Regular cardiac myocyte (primary cell): ENCODE measurements at places on chromosomes 5 and 9. TPM values are rescaled to one million over a fixed set of nuclear protein-coding genes. Genes with fewer than 3 reads are reported as not detected.

The HEMGN gene
- not detected in 2 replicates for total RNA-seq

The HCN1 gene
- total RNA-seq = under 0.01 TPM in 1 of 2 replicates, not detected in the other

The CYSRT1 gene
- under 0.01 and 0.19 TPM in 2 replicates for total RNA-seq

The FBN2 gene
- total RNA-seq = 1.7 and 9.6 TPM in 2 replicates

The ADCY2 gene
- total RNA-seq = not detected in 2 replicates

The NTRK2 gene
- total RNA-seq = 2.3 and 2.8 TPM in 2 replicates

The FOXD4L4 gene
- total RNA-seq = under 0.01 TPM in 2 replicates

The PRRX2 gene
- 3.9 and 4.6 TPM in 2 replicates for total RNA-seq

The GHR gene
- 1.9 and 2.8 TPM in 2 replicates for total RNA-seq

The SHOC1 gene
- total RNA-seq = under 0.01 TPM in 2 replicates

The SUSD3 gene
- total RNA-seq = 0.19 TPM in 1 of 2 replicates, not detected in the other

The DBH gene
- total RNA-seq = not detected in 2 replicates

The IL4 gene
- total RNA-seq = not detected in 2 replicates

The SPARC gene
- total RNA-seq = 869 and 1,649 TPM in 2 replicates

The SEMA5A gene
- 18.0 and 44.3 TPM in 2 replicates for total RNA-seq

The SPATA9 gene
- 0.38 and 0.85 TPM in 2 replicates for total RNA-seq

The PTPN3 gene
- total RNA-seq = 2.3 and 3.5 TPM in 2 replicates

The HTR1A gene
- not detected in 2 replicates for total RNA-seq

The KIF4B gene
- under 0.01 TPM in 1 of 2 replicates, not detected in the other for total RNA-seq

The GABRP gene
- under 0.01 TPM in 1 of 2 replicates, not detected in the other for total RNA-seq

The ABITRAM gene
- 5.8 and 6.2 TPM in 2 replicates for total RNA-seq

The GALNT12 gene
- total RNA-seq = 9.6 and 30.2 TPM in 2 replicates

The CDX1 gene
- 0.38 and 0.56 TPM in 2 replicates for total RNA-seq

The SPATA24 gene
- total RNA-seq = 4.5 and 5.2 TPM in 2 replicates

The PLPP7 gene
- total RNA-seq = 16.9 and 19.4 TPM in 2 replicates
